ENCODE measurements at places on chromosomes 11 and 22. TPM values are rescaled to one million over a fixed set of nuclear protein-coding genes. Genes with fewer than 3 reads are reported as not detected.

The BACE1 gene
- total RNA-seq, result 1.7 TPM

GRCh38 chr11:122578171-122578825, 77.2 kb upstream of the UBASH3B start:
- H3K27ac ChIP-seq, result no peak overlapping the region
- DNase-seq, result no peak
- H3K4me3 ChIP-seq, result no peak overlapping the region

The GLB1L2 gene
- total RNA-seq, result 2.0 TPM

DNA sequence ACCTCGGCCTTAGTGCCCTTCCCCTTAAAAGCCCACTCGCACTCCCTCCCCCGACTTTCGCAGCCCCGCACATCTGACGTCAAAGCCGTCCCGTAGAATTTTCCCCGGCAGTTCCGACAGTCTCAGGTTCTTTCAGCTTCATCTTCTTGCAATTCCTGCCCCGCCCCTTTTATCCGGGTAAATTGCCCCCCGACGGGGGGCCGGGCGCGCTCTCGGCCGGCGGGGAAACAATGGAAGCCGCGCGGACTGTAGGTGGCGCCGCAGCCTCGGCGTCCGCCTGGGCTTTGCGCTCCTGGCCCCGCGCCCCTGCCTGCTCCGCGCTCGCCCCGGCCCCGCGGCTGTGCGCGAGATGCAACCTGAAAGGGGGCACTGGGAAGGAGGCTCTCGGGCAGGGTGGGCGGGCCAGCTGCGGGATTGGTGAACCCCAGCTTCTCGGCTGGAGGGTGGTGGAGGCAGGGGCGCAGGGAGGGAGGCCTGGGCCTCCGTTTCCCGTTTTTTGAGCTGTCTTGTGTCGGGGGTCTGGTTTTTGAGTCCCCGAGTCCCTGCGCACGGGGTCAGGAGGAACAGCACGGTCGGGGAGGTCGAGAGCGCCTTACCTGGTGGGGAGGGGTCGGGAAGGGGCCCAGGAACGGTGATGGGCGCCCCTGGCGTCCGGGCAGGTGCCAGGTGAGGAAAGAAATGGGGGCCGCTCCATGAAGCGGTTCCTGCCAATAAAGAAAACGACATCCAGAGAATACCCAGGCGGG, 859 bp upstream of the FGF19 start:
- H3K27me3 ChIP-seq, result peaks cover 73% of the 10 kb centered on the region
- H3K27ac ChIP-seq, result no peak overlapping the region
- DNase-seq, result no peak
- no peak overlapping the region for H3K4me3 ChIP-seq

DNA sequence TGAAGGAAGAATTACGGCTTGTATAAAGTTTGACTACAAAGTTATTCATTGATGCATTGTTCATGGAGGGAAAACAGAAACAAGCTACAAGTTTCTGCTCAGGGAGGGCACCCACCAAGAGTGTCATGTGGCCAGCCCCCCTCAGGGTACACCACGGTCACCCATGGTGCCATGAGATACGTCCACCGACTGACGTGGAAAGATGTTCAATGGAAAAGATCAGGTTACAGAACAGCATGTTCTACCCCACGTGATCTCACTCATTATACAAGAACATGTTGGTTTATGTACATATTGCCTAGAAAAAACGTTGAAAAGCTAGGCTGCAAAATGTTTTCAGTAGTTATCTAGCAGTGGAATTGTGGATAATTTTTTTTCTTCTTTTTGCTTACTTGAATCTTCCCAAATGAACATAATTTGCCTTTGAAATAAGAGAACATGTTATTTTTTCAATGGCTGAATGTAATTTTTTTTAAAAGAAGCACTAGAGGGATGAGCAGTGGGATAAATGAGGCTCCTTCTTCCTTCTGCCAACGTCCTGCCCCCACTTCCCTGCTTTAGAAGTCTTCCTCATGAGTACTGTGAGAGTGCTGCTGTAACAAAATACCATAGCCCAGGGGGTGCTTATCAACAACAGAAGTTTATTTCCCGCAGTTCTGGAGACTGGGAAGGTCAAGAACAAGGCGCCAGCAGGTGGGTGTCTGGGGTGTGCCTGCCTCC, 22.5 kb downstream of the RCN1 start:
- no peak overlapping the region for H3K4me3 ChIP-seq
- DNase-seq, result no peak
- H3K27ac ChIP-seq, result no peak overlapping the region
- no peaks in the 10 kb centered on the region for H3K36me3 ChIP-seq
- H3K4me1 ChIP-seq, result no peaks in the 10 kb centered on the region

GRCh38 chr11:96474263-96474662, 84.5 kb downstream of the JRKL start:
- no peak for DNase-seq
- peaks cover 14% of the 10 kb centered on the region for H3K27me3 ChIP-seq
- H3K27ac ChIP-seq, result no peak overlapping the region

- H3K36me3 ChIP-seq, result no peaks in the 10 kb centered on the region
- H3K4me3 ChIP-seq, result no peak overlapping the region
- no peak for DNase-seq
These were observed 46.7 kb upstream of the BID start for GRCh38 chr22:17820879-17821439.
